ENCODE measurements at places on chromosomes 2 and 18.
A peak's percentile ranks its signal among the peaks of the same experiment; 100 is the strongest.

- no peak for DNase-seq
Observed at GRCh38 chr2:174794851-174795374, 30.6 kb upstream of the CHRNA1 start.

DNA sequence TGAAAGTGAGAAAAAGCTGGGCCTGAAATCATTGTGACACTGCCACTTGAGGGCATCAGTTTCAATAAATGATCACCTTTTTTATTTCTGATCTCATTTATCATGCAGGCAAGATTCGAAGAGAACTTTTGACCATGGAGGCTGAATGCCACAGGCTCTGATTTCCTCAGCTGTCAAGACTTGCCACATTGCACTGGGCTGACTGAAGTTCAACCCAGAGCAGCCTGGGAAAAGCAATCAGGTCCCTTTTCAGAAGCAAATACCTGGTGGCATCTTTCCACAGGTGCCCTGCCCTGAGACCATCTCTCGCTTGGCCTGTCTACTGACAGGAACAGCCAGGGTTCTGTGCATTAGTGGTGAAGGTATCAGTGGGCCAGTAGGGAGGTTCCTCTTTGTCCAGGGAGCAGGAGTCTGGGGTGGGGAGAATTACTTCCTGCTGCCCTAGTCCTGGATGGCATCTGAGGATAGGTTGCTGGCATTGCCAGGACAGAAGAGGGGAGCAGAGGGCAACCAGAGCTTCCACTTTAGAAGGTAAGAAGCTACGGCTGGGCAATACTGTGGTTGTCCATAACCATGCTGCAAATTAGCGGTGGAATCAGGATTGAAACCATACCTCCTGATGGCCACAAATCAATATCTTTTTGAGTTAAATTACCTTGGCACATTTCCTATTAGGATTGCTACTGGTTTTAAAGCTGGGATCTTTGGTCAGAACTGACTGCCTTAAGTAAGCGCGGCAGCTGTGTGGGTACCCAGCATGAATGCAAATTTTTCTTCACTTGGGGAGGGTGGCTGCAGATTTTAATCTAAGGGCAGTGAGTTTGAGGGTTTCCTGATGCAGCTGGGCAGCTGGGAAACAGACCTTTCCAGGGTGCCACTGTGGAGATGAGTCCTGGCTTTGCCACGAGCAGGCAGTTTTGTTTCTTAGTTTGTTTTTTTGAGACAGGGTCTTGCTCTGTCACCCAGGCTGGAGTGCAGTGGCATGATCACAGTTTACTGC, 394.5 kb downstream of the ALK start:
- DNase-seq: no peak

DNA sequence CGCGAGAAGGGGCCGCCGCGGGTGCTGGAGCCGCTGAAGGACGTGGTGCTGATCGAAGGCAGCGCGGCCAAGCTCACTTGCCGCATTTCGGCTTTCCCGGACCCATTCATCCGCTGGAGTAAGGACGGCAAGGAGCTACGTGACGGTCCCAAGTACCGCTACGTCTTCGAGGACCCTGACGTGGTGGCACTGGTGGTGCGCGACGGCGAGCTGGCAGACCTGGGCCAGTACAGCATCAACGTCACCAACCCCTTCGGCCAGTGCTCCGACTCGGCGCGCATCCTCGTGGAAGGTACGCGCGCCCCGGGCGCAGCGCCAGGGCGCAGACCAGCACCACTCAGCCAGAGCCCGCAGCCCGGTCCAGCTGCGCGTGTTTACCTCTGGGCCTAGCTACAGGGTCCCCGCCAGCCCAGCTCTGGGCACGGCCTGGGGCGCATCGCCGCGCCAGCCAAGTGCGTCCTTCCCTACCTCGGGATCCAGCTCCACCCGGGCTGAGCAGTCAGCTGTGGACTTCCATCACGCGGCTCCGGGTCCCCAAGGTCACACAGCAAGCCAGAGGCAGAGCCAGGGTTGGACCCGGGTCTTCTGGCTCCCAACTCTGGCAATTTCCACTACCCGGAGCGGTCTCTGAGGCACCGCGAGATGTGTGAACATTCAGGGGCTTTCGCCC, 1.7 kb upstream of the GMPPA start:
- DNase-seq: peak; percentile 57

- DNase-seq: no peak
Observed at GRCh38 chr2:234269769-234270204, 219.3 kb downstream of the SPP2 start.

DNA sequence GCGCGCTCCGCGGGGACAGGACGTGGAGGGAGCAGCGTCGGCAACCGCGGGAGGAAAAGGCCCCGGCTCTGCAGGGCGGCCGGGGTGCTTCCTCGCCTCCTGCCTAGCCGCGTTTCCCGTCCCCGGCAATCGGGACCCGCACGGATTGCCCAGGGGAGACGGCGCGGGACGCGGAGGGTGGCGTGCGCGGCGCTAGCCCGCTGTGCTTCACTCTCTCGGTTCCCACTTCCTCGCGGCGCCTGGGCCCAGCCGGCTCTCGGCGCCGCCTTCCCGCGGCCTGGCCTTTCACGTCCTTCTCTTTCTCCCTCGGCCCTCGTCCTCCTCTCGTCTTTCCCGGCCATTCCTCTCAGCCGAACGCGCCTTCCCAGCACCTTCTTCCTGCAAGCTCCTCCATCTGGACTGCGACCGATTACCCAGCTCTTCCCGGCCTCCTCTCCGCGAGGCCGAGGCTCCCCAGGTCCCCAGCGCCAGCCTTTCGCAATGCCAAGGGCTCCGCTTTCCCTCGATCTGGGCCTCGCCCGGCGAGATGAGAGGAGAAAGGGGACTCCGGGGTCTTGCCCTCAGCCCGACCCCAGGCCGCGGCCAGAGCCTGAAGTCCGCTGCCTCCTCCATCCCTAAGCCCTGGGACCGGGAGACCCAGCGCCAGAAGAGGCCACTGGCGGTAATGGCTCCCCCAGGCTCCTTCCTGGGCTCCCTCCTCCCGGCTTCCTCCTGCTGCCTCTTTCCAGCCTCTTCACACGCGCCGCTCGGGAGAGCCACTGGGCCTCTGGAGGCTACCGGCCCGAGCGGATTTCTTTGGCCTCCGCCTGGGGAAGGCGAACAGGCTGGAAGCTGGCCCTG, 34.3 kb upstream of the ATP6V1B1 start:
- no peak for DNase-seq

DNA sequence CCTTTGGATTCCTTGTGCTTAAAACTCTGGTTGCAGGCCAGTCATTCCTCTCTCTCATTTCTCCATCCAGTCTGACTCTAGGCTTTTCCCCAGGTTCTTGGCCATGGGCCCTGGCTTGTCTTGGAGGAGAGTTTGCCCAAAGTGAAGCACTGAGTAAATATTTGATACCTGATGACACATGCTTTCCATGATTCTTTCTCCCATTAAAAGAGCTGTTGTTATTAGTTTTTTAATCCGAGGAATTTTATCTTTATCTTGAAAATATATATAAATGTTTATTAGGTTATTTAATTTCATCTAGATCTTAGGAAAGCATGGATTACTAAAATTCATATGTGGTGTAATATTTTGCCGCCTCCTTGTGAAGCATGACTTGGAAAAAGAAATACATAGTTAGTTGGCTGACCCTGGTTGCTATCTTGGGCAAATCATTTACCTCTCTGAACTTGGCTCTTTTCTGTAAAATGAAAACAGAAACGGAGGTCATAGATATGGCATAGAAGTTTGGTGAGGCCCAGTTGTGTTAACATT, 650.1 kb downstream of the SLC4A3 start:
- no peak for DNase-seq

DNA sequence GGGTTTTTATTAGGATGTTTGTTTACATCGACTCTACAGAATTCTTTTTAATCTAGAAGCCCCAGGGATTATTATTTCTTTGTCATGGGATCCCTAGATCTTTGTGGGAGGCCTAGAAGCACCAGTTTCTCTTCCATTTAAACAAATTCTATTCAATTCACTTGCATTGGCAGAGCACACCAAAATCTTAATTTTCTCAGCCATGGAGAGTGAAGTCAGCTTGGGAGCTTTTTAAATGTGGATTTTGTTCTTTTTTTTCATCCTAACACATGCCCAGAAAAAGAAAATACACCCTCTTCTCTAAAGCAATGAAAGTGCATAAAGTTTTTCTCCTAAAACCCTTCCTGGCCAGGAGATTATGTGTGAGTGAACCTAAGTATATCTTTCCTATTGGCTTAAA, 38.5 kb downstream of the CDCA7 start:
- DNase-seq: no peak

GRCh38 chr2:110946902-110947301, 173.8 kb upstream of the BCL2L11 start:
- no peak for DNase-seq

GRCh38 chr2:167423731-167424130, 535.5 kb downstream of the XIRP2 start:
- no peak for DNase-seq

GRCh38 chr2:12177455-12178288, 431.2 kb downstream of the LPIN1 start:
- no peak for DNase-seq

DNA sequence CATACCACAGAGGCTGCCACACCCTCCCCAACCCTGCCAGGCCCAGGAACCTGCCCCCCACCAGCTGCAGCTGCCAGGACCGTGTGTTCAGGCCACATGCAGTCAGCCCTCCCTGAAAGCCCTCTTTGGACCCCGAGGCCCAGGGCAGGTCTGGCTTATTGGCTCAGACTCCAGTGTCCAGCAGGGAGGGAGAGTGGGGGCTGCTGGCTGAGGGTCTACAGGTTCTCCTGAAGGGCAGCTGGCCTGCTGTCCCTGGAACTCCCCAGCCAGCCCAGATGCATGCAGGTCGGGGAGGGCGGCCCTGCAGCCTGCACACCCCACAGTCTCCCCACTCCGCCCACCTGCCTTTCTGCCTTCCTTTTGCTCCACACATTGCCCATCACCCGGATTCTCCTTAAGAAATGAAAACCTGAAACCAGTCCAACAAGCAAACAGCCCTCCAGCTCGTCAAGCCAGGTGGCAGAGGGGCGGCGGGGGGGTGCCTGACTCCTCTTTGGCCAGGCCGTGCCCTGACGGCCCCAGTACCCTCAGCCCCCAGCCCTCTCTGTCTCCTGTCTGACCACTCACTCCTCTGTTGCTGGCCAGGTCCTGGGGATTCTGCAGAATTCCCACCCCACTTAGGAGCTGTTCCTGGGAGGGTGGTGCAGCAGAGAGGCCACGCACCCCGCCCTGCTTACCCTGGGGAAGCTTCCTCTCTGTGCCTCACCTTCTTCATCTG, 18.0 kb downstream of the GPR35 start:
- DNase-seq: no peak

GRCh38 chr18:10213526-10213925, 240.9 kb upstream of the APCDD1 start:
- DNase-seq: peak; percentile 7

DNA sequence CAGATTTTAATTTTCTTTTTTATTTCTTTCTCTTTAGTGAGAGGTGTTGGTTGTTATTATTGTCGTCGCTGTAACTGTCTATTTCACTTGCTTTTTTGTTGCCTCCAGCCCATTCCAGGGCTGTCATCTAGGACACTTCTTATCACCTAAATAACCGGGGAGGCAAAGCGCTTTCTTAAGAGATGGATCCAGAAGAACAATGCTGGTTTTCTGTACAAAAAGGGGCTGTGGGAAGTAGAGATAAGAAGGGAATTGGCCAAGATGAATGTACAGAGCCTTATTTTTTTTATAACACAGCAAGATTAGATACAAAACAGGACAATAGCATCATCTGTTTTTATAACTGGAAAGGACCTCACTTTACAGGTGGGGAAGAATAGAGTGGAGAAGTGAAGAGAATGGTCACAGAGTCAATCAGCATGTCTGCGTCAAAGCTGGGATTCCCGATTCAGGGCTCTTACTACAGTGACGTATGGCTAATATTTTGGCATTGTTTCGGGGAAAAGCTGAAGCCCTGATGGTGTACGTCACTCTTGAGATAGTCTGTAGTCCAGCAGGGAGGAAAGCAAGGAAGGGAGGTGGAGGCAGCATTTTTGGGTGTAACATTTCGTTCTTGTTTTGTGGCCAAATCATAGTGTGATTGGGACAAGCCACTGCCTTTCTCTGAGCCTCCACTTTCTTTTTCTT, 23.2 kb downstream of the IL1B start:
- DNase-seq: no peak

DNA sequence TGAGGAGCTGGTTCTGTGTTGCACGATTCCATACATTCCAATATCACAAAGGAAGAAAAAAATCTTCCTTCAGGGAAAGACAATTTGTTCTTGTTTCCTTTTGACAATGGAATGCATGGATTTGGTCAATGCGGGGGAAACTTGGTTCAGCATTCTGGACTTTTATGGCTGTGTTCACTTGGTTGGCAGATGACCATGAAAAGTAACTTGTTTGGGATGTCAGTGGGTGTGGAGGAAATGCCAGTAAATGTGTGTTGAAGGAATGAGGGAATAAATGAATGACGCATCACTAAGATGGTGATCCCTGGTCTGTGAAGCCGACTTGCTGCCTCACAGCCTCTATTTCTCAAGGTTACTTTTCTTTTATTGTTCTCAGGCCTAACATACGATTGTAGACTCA, 53.7 kb downstream of the THUMPD2 start:
- DNase-seq: no peak

DNA sequence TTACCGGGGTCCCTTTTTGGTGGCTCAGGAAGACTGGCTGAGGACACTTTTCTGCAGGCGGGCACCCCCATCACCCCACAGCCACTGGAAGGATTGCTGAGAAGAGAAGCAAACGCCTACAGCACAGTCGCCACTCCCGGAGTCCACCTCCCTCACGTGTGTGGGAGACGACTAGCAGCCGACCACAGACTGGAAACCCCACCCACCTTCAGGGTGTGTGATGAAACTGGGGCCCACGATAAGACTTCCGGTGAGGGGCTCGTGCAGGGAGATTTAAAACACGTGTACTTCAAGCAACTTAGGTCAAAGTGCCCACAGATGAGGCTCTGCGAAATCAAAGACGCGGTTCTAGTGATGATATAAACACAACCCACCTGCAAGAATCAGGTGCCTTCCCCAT, 26.3 kb downstream of the MBP start:
- DNase-seq: no peak

DNA sequence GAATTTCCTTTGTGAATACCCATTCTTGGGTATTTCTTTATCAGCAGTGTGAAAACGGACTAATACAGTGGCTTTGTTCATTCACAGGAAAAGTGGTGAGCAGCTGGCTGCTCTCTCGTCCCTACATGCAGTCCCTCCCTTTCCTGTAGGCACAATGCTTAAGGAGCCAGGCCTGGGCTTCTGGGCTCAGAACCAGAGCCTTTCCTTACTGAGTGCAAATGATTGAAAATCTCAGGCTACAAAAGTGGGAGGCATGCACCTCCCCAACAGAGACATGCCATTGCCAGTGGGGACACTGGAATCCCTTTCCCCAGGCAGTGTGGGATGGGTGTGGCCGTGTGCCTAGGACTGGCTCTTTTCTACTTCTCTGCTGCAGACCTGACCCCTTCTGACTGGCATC, 61.3 kb downstream of the MCFD2 start:
- no peak for DNase-seq

GRCh38 chr2:27072920-27073319, 1.5 kb upstream of the OST4 start:
- DNase-seq: no peak

- no peak for DNase-seq
Observed at GRCh38 chr2:11254100-11254536, 90.3 kb downstream of the ROCK2 start.

Measured in mucosa of descending colon (tissue), 3 donors.